ENCODE measurements at places on chromosomes 3 and 15. TPM values are rescaled to one million over a fixed set of nuclear protein-coding genes. Genes with fewer than 3 reads are reported as not detected.

DNA sequence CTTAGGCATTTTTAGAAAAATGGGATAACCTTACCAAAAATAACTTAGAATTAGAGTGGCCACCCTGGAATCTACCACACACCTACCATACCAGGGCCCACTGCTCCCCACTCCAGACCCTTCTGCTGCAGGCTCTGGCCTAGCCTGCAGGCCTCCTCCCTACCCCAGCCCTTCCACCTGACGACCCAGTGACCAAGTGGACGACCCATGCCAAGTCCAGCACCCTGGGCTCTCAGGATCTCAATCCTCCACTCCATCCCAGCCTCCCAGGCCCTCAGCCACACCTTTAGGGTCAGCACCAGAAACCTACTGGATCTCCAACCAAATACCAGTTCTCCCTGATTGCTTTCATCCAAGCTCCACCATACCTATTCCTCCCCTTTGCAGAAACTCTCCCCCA lies 145.8 kb downstream of the TPRA1 start:
- no peak for DNase-seq

DNA sequence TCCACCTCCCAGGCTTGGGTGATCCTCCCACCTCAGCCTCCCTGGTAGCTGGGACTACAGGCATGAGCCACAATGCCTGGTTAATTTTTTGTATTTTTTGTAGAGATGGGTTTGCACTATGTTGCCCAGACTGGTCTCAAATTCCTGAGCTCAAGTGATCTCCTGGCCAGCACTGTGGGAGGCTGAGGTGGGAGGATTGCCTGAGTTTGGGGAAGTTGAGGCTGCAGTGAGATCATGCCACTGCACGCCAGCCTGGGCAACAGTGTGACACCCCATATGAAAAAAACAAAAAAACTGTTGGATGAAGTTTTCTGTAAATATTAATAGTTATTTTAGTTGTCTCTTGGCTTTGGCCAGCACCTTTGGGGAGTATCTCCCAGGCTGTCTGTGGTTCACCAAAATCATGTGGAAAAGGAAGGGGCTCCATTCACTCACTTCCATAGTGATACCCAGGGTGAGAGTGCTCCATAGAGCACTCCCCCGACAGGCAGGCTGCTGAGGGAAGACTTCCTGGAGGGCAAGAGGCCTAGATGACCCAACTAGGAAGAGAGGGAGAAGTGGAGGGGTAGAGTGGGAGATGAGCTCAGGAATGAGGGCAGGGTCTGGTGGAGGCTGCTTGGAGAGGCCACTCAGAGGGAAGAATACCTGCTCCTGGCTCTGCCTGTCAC lies 47.1 kb downstream of the CDC25A start:
- DNase-seq = no peak

CLRN1 gene
- total RNA-seq = not detected

GRCh38 chr3:71659864-71660591 lies 65.2 kb downstream of the EIF4E3 start:
- peak; percentile 24 for DNase-seq

DNA sequence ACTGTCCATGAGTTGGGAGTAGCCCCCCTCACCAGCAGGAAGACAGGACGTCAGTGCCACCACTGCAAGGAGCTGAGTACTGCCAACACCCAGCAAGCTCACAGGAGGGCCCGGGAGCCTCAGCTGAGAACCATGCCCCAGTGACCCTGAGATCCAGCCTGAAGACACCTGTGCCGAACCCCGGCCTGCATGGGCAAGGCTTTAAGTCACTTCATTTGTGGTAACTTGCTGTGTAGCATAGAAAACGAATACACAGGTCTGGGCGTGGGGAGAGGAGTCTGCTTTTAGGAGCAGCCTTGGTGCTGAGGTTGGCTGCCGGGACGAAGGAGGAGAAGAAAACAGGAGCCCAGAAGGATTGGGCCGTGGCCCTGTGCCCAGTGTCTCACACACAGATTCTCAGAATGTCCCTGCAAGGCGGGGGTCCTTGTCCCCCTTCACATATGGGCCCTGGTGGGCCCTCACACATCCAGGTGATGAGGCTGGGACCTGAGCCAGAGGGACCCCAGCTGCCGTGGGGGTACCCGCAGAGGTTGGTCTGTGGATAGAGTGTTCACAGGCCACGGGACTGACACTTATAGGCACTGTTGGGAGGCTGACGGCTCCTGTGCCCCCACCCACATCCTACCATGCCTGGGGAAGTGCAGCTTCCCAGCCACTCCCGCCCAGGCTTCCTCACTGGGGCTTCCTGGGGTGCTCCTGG lies 85.3 kb downstream of the PLXNA1 start:
- no peak for DNase-seq

GNAI2 gene
- 393 TPM for total RNA-seq

- no peak for DNase-seq
These were observed 42.9 kb downstream of the GXYLT2 start for GRCh38 chr3:72930754-72931153.

PLS1 gene
- 0.13 TPM for total RNA-seq

DNA sequence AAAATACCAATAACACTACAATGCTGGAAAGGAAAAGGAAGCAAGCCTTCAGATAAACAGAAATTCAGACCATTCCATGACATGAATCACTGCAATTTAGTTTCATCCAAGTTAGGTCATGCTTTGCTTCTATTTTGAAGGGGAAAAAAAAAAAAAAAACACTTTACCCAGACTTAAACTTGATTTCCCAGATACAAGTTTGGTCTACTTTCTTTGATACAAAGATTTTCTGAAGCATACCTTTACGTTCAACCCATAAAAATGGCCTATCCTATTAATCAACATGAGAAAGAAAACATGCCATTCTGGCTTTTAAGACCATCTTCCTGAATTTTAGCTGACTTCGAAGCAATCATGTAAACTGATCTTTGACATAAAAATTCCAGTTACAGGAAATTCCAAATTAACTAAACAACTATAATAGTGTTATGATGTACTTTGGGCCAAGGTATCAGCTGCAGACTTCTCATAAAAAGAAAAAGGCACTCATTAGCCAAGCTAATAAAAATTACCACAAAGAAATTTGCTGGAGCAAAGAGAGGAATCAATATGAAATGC lies 12.6 kb downstream of the OSBPL10 start:
- peak; percentile 76 for DNase-seq

- DNase-seq = peak; percentile 66
These were observed 55.6 kb downstream of the CGGBP1 start for GRCh38 chr3:88003115-88003755.

ZBTB38 gene
- 175 TPM for total RNA-seq

GRCh38 chr3:481680-482079 lies 285.1 kb downstream of the CHL1 start:
- DNase-seq = peak; percentile 42

STIMATE gene
- total RNA-seq = 10.3 TPM

DNA sequence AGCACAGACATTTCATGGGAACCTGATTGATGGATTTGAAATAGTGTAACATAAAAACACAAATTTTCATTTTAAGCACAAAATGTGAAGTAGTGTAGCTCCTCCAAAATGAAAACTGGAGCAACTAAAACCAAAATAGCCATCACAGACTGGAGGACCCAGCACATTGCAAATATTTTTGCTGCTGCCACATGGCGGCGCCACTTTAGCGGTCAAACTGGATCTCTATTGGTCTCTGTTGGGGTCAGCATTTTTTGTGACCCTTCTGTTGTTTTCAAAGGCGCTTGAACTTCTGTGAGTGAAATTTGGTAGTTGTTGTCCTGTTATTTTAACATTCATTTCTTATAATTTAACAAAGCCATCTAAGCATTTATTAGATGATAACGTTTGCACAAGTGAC lies 259.9 kb downstream of the IL20RB start:
- no peak for DNase-seq

IMPG2 gene
- 0.11 TPM for total RNA-seq

TMIE gene
- 0.11 TPM for total RNA-seq

DNA sequence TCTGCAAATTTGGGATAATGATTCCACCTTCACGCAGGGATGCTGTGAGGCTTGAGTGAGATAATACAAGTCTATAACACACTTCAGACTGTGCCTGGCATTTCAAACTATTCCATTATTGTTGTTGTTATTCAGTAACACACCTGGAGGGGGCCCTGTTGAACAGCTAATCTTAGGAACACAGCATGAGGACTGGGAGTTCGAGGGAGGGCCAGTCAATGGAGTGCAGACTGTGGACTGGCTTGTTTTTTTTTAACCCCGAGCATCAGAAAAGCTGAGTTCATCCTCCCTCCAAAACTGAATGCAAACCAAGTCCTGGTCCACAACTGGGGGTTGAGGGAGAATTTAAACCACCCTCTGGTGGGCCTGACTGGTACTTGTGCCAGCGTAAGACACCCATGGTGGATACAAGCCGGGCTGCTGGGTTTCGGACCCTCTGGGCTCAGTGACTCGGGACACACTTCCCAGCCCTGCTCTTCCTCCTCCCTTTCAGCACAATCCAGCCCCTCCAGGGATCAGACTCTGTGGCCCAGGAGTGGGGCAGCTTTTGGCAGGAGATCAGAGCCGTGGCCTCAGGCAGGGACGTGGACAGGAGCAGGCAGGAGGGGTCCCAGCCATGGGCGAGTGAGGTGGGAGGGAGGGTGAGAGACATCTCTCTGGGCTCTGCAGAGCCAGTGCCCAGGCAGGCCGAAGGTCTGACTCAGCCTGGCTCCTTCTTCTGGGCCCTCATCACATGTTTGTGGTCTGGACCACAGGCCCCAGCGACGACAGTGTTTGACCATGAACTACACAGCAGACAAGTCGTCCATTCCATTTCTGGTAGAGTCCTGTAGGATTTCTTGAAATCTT lies 36.3 kb upstream of the MEX3B start:
- peak; percentile 93 for DNase-seq

DNA sequence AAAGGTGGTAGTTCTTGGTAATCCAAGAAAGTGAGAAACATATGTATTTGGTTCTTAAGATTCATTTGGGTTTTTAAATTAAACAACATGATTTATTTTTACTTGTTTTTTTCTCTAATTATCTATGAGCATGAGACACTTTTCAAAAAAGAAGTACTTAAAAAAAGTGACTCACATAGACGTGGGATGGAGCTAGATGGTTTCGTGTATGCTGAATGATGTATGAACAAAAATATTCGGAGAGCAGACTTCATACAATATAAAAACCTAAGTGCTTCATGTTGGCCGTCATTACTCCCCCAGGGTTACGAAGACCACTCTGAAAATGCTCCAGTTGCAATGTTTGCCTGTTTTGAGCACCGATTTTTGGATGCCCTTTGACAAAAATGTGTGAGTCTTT lies 90.9 kb downstream of the RORA start:
- DNase-seq = peak; percentile 67

GRCh38 chr15:29924750-29925149 lies 102.5 kb upstream of the TJP1 start:
- DNase-seq = peak; percentile 48

UACA gene
- 47.0 TPM for total RNA-seq

DNA sequence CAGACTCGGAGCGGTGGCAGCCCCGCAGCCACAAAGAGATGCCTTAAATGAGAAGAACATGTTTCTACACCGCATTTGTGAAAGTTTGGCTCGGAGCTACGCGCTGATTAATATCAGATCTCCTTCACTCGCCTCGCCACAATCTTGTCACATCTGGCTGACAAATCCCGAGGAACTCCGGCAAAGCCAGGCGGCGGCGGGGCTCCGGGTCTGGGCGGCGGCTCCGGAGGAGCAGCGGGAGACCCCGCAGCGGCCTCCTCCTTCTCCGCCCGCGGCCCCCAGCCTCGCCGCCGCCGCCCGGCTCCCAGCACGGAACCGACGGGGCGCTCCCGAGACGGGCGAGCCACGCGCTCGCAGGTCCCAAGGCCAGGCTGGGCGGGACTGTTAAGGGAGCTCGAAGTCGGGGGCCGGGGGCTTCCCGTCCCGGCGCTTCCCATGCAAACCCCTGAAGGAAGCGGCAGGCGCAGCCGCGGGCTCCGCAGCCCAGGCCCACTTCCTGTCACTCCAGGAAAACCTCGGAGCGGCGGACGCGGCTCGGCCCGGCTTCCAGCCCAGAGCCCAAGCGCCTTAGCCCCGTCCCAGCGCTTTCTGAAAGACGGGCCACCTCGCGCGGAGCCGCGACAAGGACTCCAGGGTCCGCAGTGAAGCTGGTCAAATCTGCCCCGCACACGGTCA lies 1.2 kb downstream of the BNC1 start:
- peak; percentile 79 for DNase-seq

GRCh38 chr15:71435552-71435951 lies 320.3 kb downstream of the THSD4 start:
- no peak for DNase-seq

DNA sequence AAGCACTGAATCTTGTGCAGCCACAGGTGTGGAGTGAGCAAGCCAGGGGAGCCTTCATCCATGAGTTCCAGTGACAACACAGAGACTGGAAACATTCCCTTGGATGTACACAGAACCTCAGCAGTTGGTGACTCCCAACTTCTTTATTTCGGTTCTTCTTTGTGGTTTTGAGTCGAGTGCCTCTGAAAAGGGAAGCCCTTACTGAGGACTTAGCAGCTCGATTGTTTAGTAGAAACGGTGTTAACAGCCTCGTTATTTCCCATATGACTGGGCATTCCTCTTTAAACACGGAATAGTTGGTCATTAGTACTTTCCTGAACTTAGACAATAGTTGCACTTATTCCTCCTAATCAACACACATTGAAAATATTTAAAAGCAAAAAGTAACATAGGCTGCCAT lies 7.7 kb downstream of the SLCO3A1 start:
- DNase-seq = no peak

- peak; percentile 51 for DNase-seq
These were observed 22.8 kb downstream of the SLC12A6 start for GRCh38 chr15:34314491-34315490.

KLHDC8B gene
- total RNA-seq = 22.5 TPM

COX5A gene
- total RNA-seq = 65.3 TPM

TGM5 gene
- total RNA-seq = not detected

DNA sequence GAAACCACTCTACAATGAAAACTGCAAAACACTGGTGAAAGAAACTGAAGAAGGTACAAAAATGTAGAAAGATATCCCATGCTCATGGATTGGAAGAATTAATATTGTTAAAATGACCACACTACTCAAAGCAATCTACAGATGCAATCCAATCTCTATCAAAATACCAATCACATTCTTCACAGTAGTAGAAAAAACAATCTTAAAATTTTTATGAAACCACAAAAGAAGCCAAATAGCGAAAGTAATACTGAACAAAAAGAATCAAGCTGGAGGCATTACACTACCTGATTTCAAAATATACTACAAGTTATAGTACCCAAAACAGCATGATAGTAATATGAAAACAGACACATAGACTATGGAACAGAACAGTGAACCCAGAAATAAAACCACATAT lies 36.9 kb downstream of the TXNRD3 start:
- no peak for DNase-seq

DNA sequence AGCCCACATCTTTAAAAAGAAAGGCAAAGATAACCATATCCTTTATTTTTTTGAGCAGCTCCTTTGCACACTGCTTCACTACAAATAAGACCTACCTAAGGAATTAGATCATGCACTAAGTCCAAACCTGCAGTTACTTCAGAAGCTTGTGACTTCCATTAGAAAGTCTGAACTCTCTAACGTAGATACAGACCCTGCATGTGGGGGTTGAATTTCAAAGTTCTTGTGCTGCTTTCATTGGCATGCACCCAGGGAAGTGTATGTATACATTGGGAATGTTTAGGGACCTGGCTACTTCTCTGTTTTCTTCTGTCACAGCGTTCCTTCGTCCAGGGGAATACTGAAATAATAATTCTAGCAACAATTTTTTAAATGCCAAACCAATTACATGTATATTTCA lies 185.2 kb upstream of the IL12A start:
- no peak for DNase-seq

SLC6A20 gene
- total RNA-seq = not detected

GPR149 gene
- not detected for total RNA-seq

LMAN1L gene
- not detected for total RNA-seq

MORC1 gene
- total RNA-seq = not detected

- DNase-seq = no peak
These were observed 85.6 kb downstream of the IGF2BP2 start for GRCh38 chr3:185739264-185739701.

EIF5A2 gene
- 20.8 TPM for total RNA-seq
